ENCODE measurements at places on chromosomes 16 and 17.
A peak's percentile ranks its signal among the peaks of the same experiment; 100 is the strongest.

DNA sequence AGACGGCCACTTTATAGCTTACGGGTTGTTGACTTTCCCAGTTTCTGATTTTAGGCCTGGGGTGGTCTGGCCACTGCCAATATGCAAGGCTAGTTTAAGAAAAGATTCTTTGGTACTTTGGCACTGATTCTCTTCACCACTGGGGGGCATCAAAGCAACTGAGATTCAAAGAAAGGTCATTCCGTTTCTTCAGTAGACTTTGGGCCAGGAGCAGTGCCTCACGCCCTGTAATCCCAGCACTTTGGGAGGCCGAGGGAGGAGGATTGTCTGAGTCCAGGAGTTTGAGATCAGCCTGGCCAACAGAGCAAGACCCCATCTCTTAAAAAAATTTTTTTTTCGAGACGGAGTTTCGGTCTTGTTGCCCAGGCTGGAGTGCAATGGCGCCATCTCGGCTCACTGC lies 53.0 kb downstream of the RPA1 start:
- DNase-seq = peak; percentile 29

- DNase-seq = no peak
These were observed 47.4 kb upstream of the SMURF2 start for GRCh38 chr17:64709481-64709880.

DNA sequence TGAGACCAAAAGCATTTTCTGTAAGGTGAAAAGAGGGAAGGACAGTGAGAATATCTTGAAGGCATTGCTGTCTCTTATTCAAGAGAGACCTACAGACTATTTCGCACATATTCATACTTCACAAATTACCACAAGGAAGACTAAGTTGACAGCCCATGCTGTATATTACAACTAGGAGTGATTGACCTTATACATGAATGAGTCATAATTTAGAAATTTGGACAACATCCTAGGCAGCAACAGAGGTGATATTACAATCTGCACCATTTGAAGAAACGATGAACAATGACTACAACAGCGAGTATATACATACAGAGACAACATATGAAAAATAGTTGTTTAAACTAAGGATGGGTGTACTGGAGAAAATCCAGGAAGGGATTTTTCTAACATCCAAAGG lies 971.7 kb downstream of the CDH11 start:
- DNase-seq = no peak

GRCh38 chr16:74862743-74863244 lies 88.2 kb upstream of the FA2H start:
- DNase-seq = peak; percentile 69

DNA sequence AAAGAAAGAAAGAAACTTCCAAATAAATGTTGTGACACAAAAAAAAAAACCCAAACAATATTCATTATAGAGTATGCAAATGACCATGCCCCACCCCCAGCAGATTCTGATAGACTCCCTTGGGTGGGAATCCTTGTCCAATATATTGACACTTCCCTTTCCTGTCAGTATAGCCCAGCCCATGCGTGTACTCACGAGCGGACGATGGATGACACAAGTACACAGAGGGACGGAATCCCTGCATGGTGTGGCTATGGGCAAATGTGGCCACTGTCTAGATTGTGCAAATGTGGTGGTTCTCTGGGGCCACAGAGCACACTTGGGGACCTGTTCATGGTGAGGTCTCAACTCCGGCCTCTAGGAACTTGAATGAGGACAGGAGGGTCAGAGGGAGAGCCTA lies 3.1 kb downstream of the RAB37 start:
- DNase-seq = no peak

DNA sequence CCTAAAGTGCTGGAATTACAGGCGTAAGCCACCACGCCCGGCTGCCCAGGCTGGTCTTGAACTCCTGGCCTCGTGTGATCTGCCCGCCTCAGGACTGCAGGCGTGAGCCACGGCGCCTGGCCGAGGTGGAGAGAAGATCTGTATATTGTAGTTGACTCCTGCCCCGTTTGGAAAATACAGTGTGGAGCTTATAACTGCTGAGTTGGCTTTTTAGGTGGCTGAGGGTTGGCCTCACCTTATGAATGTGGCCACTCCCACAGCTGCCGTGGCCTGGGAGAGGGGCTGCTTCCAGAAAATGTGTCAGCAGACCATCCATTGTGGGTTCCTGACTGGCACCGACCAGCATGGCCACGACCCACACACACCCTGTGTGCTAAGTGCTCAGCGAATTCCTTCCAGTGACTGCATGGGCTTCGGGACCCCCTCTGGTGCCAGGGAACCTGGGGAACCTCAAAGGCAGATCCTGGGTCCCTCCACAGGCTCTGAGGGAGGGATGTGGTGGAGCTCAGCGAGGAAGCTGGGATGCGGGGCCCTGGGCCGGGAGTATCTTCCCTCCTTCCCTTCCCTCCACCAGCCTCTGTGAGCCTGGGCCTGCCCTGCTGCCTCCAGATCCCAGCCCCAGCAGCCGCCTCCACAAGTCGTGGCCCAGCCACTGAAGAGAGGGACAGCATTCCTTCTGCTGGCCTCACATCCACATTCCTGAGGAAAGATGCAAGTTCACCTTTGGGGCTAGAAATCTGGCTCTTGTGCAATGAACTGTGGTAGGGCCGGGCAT lies 10.9 kb upstream of the RAB11FIP3 start:
- DNase-seq = no peak

DNA sequence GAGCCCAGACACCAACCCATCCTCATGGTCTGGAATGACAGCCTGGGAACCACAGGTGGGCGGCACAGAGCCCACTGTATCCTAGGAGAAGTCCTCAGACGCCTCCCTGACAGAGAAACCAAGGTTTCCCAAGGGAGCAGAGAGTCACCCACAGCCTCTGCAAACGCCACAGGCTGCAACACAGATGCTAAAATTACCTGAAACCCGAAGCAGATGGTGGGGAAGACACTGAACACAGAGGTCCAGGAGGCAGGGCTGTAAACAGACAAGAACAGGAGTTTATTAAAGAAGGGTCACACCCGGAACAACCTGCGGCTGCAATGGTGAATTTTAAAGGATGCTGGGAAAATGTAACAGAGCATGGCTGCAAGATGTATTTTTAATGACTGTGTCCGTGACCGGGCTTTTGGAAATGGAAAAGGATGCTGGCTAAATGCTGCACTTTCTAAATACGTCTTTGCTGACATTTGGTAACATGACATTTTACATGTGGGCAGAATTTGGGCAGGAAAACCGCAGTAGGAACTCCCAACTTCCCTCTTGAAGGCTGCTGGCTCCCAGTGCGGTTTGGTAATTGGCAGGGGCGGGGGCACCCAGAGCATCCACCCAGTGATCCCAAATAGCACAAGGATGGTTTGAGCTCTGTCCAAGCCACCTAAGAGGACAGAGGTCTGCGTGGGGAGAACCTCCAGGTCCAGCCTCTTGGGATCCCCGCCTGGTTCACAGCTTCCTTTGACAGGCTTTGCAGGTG lies 13.1 kb downstream of the SLC38A8 start:
- no peak for DNase-seq

- DNase-seq = no peak
These were observed 28.6 kb upstream of the NDRG4 start for GRCh38 chr16:58471209-58471975.

GRCh38 chr17:49071106-49071505 lies 61.5 kb upstream of the B4GALNT2 start:
- no peak for DNase-seq

DNA sequence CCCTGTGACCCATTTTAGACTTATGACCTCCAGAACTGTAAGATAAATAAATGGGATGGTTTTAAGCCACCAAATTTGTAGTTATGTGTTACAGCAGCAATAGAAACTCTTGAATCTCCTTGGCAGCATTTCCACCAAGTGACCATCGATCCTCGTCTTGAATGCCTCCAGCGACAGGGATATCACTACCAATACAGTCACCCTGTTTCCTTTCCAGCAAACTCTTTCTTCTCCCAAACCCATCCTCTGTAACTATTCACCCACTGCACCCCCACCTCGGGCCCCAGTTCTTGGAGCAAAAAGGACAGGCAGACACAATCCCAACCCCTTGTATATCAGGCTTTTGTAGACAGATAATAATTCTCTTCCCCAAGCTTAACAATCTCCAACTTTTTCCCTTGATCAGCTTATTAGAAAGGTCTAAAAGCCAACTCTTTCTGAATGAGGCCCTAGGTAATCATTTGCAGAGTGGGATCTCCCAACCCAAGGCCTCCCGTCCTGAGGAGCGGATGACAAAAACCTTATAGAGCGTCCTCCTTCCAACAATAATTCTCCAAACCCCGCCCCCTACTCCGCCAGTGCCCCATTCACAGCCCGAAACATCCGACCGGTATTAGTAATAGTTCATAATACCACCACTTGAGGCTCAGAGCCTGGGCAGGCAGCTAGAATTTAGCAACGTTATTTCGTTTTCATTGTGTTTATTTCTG lies 14.7 kb upstream of the PLLP start:
- no peak for DNase-seq

DNA sequence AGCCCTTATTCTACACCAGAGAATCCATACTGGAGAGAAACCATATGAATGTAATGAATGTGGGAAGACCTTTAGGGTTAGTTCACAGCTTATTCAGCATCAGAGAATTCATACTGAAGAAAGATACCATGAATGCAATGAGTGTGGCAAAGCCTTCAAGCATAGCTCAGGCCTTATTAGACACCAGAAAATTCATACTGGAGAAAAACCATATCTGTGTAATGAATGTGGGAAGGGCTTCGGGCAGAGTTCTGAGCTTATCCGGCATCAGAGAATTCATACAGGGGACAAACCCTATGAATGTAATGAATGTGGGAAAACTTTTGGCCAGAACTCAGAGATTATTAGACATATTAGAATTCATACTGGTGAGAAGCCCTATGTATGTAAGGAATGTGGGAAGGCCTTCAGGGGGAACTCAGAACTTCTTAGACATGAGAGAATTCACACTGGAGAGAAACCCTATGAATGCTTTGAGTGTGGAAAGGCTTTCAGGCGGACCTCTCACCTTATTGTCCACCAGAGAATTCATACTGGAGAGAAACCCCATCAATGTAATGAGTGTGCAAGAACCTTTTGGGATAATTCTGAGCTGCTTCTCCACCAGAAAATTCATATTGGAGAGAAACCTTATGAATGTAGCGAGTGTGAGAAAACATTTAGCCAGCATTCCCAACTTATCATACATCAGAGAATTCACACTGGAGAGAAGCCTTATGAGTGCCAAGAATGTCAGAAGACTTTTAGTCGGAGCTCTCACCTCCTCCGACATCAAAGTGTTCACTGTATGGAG lies 14.1 kb downstream of the ZFP3 start:
- DNase-seq = no peak

GRCh38 chr16:84577034-84577803 lies 40.7 kb downstream of the COTL1 start:
- DNase-seq = no peak

DNA sequence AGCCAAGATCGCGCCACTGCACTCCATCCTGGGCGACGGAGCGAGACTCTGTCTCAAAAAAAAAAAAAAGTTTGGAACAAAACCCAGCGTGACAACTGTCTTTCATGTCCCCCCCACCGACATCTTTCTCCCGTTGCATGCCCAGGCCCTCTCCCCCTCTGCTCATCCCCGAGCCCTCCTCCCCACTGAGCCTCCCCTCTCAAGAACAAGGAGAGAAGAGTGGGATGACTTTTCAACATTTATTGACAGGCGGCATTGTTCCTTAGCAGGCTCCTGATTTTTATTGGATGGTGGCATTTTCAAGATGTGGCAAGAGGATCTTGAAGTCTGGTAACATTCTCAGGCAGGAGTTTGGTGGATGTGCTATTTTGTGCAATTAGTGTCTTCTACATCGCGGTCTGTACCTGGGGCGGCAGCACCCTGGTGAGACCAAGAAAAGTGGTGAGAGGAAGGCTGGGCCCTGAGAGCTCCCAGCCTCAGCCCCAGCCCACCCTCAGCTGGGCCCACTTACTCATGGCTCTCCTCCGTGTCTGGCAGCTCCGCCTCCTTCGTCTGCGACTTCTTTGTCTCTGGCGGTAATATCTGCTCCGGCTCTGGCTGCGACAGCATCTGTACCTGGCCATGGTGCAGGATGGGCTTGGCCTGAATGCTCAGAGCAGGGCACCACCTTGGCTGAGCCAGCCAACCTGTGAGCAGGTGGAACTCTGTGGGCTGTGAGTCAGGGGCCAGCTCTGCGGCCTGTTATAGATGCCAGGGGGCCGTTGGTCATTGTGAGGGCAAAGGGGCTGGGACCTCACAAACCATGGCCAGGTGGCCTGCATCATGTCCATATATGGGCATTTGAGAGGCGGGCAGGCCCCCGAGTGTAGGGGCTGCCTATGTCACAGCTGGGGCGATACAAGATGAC lies at the start of gene PRM1:
PRM1 (minus strand) TSS at position 715 of the 907 bp plus-strand sequence; CDS start at position 623, 92 bp downstream.
- no peak for DNase-seq
